ENCODE measurements at places on chromosomes 3 and 15. TPM values are rescaled to one million over a fixed set of nuclear protein-coding genes. Genes with fewer than 3 reads are reported as not detected.

DNA sequence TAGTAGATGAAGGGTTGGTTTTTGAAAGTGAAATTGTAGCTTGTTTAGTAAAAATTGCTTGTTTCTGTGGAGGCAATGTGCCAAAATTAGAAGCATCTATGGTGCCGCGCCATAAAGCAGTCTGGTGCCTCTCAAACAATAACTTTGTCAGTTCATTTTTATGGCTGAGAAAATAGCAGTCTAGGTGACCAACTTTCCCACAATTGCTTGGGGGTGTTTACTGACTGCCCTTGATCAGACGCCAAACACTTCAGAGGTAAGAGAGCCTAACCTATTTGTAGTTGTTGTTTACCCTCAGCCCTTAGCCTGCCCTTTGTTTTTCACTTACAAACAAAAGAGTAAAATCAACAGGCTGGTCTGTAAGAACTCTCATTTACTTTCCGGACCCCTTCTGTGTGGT lies 174.5 kb downstream of the FNDC3B start:
- H3K27me3 ChIP-seq = no peaks in the 10 kb centered on the region
- DNase-seq = no peak
- no peaks in the 10 kb centered on the region for H3K36me3 ChIP-seq
- H3K4me3 ChIP-seq = no peak overlapping the region
- no peaks in the 10 kb centered on the region for H3K4me1 ChIP-seq

Gene CCR4
- total RNA-seq = 74.8 TPM

DNA sequence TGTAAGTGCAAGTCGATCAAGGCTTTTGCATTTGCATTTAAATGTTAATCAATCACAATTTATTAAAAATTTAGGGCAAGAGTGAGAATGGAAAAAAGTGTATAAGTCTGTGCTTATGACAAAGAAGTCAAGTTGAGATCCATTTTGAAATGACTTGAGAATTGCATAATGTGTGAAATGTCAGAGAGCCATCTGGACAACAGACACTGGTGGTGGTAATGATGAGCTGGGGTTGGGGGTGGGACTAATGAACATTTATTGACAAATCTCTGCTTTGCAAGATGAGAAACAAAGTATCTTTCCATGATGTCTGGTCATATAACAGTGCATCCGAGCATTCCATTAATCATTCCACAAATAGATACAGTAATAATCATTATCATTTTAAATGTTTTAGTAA lies 89.4 kb upstream of the ZBTB20 start:
- no peak for DNase-seq
- no peak overlapping the region for H3K27ac ChIP-seq
- no peaks in the 10 kb centered on the region for H3K27me3 ChIP-seq
- no peaks in the 10 kb centered on the region for H3K4me1 ChIP-seq
- no peak overlapping the region for H3K4me3 ChIP-seq

Gene CCR9
- total RNA-seq = 2.9 TPM

- H3K27ac ChIP-seq = no peak overlapping the region
- H3K27me3 ChIP-seq = no peaks in the 10 kb centered on the region
Measured at GRCh38 chr3:178203650-178204049, 332.6 kb upstream of the KCNMB2 start.

DNA sequence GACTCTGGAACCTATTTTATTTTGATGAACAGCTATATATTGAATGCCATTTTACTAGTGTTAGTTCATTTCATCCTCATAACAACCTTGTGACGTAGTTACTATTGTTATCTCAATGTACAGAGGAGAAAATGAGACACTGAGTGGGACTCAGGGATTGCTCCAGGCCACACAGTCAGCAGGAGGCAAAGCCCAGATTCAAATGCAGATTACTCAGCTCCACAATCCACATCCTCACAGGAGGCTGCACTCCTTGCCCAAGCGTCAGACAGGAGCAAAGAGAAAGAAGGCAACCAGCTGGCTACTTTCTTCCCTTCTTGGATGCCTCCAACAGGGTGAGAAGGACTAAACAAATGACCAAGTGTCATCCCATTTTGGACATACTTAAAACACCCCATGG lies 92.0 kb upstream of the CCDC54 start:
- no peaks in the 10 kb centered on the region for H3K36me3 ChIP-seq
- no peak overlapping the region for H3K27ac ChIP-seq
- no peak overlapping the region for H3K4me3 ChIP-seq
- no peak for DNase-seq
- no peaks in the 10 kb centered on the region for H3K27me3 ChIP-seq

Gene CHST13
- total RNA-seq = not detected

DNA sequence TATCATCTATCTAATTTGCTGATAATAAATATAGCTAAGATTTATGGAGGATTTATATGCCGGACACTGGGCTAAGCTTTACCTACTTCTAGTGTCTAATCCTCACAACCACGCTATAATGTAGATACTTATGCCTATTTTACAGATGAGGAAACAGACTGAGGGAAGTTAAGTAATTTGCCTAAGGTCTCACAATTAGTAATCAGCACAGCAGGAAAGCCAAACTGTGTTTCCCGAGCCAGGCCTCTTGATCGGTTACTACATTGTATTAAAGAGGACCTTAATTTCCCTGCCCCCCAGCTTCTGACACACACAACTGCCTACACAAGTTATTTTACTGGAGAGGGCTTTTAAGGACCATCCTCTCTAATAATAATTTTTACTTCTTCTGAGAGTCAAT lies 40.9 kb downstream of the ONECUT1 start:
- no peaks in the 10 kb centered on the region for H3K4me1 ChIP-seq
- H3K27me3 ChIP-seq = peaks cover 19% of the 10 kb centered on the region
- no peaks in the 10 kb centered on the region for H3K36me3 ChIP-seq
